ENCODE measurements at places on chromosomes 6 and 20.
A peak's percentile ranks its signal among the peaks of the same experiment; 100 is the strongest.

DNA sequence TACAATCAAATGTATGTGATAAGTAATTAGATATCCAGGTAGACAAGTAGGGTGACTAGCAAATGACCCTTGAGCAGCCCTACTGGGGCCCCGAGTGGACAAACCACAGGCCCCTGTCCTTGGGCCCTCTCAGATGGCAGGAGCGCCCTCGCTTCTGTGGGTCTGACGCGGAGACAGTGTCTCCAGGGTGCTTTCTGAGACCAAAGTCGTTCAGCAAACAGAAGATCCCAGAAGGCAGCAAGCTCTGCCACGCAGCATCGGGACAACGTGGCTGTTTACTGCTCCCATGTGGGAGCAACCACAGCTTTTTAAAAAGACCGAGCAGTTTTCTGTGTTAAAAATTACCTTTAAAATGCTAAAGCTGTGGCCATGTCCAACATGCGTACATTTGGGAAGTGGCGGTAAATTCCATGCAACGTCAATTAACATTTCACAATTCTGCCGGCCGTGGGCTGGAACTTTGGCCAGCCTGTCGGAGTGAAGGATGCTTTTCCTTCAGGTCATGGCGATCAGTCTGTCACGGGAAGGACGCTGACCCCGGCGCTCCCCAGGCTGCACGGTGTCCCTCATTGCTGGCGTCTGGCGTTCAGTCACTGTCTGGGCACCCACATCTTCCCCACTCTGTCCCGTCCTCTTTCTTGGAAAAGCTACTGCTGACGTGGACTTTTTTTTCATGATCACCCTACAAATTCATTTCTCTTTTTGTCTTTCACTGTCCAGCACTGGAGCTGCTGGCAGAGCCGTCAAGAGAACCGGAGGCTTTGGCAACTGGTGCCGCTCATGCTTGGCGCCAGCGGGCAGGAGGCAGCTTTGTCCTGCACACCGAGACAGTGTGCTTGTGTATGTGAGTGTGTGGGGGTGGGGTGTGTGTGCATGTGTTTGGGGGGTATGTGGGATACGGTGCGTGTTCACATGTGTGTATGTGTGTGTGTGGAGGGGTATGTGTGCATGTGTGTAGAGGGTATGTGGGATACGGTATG, 293.1 kb downstream of the CDH4 start:
- no peak for DNase-seq

DNA sequence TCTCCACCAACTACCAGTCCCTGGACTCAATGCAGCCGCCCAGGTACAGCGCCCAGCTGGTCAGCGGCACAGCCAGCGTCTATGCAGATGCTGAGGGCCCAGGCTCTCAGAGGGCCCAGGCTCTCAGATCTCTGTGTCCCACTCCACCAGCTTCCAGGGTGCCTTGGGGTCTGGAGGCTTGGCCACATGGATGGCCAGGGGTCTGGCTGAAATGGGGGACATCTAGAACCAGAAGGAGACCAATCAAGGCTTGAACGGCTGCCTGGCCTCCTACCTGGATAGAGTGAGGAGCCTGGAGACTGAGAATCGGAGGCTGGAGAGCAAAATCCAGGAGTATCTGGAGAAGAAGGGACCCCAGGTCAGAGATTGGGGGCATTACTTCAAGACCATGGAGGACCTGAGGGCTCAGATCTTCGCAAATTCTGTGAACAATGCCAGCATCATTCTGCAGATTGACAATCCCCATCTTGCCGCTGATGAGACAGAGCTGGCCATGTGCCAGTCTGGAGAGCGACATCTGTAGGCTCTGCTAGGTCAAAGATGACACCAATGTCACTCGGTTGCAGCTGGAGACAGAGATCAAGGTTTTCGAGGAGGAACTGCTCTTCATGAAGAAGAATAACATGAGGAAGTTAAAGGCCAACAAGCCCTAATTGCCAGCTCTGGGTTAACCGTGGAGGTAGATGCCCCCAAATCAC, 44.1 kb upstream of the GRM4 start:
- peak; percentile 28 for DNase-seq

GRCh38 chr20:325889-326644, 715 bp downstream of the SOX12 start:
- peak; percentile 31 for DNase-seq

DNA sequence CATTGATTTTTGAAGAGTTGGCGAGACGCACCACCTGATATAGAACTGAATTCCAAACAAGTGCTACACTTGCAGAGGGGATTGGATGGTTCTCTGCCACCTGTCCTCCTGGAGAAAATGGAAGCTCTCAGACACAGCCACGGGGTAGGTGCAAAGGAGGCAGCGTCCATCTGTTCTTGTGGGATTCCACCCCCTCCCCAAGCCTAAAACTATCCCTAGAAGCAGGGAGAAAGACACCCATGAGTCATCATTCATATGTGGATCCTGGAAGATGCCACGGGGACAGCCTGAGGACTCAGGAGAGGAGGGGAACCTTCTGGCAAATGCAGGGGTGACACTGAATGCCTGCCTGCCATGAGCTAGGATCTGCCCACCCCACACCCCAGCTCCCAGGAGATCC, 171.3 kb upstream of the CST7 start:
- no peak for DNase-seq

- DNase-seq = no peak
Observed at GRCh38 chr6:143544011-143544696, 32.6 kb upstream of the FUCA2 start.

GRCh38 chr6:18264923-18265377, 620 bp upstream of the DEK start:
- DNase-seq = no peak

DNA sequence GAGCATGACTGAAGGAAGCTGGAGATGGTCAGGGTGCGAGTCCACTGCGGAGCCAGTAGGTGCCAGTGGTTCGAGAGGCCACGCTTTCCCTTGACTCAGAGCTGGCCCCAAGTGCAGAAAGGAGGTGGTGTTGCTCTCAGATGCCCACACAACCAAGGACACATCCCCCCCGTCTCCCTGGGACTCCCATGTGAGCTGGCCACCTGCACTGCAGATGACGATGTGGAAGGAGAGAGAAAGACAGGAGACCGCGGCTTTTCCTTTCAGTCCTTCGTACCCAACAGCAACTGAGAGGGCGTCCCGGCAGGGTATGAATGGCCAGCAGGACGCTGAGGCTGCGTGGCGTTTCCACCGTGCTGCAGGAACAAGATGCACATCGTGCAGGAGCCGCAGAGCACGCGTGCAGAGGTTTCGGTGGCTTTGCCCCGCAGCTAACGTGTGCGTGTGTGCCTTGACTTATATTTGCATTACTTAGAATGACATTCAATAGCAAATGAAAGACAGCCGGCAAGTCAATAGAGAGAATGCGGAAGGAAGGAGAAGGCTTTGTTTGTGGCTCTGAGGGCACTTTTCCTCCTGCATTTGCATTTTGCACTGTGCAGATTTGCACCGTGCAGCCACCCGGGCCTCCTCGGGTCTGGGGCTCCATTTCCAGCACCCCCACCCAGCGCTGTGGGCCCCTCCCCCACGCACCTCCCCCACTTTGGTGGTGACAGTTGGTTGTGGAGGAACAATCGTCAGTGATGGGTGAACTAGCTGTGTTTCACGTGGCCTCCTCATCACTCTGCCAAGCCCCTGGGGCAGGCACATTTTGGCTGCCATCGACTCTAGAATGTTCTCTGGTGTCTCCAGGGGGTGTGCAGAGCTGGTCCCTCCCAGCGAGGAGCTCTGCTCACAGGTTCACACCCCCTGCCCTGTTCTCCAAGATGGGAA, 26.4 kb upstream of the BHLHE23 start:
- DNase-seq = no peak

DNA sequence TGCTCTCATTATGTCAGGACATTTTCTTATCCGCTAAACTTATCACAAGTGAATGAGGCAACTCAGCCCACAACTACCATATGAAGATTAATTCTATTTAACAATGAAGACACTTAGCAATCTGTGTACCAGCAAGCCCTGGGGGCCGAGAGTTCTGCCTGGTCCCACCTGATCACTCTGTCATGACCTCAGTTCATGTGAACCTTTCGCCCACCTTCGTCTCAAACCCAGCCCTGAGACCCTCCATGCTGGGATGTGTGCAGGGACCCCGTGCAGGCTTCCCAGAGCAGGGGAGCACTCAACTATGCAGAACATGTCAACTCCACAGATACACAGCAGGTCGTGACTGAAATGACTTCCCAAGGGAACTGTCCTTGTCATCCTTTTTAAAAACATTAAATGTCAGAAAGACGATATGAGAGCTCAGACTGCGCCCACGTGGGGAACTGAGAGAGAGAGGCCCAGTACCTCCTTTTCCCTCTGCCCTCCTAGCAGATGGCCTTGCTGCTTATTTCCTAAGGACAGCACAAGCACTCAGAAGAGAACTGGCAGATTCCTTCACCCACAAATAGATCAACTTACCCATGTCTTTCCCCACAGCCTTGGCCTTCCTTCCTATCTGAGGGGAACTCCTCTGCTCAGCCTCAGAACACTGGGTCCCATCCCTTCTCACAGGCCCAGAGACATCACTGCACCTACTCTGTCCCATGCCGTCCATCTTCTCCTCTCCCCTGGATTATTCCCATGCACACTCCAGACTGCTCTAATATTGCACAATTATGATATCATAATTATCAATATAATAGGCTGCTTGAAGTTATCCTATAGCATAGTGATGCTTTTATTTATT, 11.5 kb downstream of the ABHD12 start:
- DNase-seq = no peak

DNA sequence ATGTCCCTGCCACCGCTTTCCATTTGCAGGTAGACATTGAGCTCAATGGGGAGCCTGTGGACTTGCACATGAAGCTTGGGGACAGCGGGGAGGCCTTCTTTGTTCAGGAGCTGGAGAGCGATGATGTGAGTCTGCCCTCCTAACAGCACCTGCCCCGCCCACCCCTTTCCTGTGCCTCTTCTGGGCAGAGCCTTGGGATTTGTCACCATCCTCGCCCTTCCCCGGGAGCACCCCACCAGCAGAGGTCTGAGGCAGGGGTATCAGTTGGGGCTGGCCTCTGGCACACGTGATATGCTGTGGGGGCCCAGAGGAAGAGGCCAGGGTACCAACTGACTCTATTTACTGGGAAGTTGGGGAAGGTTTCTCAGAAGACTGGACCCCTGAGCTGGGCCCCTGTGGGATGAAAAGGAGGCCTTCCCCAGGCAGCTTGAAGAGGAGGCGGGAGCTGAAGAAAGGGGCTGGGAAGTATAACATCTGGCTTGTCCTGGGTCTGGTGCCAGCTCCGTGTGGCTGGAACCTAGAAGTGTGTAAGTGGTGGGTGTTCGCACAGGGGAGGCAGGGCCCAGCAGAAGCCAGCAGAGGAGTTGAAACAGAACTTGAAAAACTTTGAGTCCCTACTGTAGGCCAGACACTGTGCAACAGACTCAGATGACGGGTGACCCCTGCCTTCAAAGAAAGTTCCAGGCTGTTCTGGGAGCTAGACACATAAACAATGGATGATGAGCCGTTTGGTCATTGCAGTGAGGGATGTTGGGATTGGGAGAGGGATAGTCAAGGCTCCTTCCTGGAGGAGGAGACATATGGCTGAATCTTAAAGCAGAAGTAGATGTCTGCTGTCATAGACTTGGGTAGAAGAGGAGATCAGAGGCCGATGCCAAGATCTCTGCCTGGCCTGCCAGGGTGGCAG, 7.2 kb downstream of the LPIN3 start:
- DNase-seq = no peak

DNA sequence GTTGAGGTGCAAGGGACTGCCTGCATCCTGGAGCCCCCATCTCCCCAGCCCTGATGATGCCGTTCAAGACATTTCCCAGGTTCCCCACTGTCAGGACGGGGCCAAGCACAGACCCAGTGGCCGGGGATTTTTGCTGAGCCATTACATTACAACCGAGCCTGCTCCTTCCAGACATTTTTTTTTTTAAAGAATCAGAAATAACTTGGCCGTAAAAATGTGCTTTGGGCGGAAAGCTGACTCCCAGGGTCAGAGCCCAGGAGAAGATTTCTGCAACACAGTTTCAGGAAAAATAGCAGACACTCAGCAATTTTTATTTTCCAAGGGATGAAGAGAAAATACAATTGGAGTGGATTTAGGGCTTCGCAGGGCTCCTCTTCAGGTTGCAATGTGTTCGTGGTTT, 87.9 kb downstream of the LRFN2 start:
- DNase-seq = no peak

GRCh38 chr20:23061734-23062561, 12.5 kb upstream of the THBD start:
- DNase-seq = no peak

GRCh38 chr20:41009946-41010345, 18.7 kb upstream of the TOP1 start:
- DNase-seq = no peak

GRCh38 chr6:122887941-122888340, 98.9 kb downstream of the SMPDL3A start:
- no peak for DNase-seq

DNA sequence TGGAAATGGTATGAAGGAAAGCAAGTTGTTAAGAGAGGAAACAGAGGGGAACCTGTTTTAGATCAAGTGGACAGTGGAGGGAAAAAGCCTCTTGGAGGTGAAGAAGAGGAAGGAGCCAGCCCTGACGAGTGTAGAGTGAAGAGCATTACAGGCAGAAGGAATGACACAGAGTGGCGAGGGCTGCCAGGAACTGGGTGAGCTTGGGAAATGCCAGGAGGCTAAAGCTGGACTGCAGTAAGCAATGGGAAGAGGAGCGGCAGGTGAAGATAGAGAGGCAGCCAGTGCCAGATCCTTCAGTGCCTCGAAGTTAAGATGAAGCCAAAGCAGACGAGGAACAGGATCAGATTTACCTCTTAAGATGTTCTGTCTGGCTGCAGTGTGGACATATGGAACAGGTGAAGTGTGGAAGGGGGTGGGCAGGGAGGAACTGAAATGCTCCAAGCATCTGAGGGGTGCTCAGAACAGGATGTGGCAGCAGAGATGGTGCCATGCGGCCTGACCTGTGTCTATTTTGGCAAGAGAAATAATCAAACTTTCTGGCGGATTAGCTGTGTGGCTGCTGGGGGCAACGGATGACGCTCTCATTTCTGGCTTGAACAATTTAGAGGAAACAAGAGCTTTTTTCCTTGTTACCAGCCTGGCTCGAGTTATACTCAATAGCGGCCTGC, 748.4 kb downstream of the PTPRT start:
- DNase-seq = no peak

DNA sequence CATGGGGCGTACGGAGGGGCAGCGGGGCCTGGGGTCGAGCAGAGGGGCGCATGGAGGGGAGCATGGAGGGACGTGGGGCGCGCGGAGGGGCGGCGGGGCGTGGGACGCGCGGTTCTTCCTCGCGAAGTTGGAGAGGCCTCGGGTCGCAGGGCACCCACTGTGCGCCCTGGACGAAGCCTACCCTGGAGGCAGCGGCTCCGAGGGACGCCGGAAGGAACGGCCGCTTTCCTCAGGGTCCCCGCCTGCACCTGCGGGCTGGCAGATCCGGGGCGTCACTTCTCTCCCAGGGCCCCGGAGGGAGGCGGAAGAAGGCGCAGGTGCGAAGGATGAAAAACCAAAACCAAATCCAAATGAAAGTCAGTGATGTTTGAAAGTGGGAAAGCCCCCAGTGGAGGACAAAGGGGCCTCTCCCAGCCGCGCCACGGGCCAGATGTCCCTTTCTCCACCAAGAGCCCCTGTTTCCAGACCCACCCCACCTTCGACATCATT, 142.1 kb upstream of the PDE10A start:
- DNase-seq = no peak

DNA sequence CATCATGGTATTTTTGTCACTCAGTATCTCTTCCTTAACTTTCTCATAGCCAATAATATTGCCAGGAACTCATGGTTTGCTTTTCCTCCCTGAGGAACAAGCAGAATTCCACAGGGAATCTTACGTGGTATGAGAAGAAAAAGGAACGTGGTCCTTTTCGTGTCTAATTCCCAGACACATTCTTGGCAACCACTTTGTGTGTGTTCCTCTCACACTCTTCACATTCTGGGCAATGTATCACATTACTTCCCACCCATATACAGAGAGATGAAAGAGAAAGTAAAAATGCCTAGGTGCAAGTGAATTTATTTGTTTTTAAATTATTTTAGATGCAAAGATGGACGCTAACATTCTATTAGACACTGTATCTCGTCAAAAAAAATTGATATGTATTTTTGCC, 102.7 kb downstream of the PTPRK start:
- DNase-seq = no peak
